ENCODE measurements at places on chromosomes 12 and 14.
A peak's percentile ranks its signal among the peaks of the same experiment; 100 is the strongest.

- no peak for DNase-seq
Observed at GRCh38 chr12:132341318-132342050, 12.1 kb upstream of the GALNT9 start.

DNA sequence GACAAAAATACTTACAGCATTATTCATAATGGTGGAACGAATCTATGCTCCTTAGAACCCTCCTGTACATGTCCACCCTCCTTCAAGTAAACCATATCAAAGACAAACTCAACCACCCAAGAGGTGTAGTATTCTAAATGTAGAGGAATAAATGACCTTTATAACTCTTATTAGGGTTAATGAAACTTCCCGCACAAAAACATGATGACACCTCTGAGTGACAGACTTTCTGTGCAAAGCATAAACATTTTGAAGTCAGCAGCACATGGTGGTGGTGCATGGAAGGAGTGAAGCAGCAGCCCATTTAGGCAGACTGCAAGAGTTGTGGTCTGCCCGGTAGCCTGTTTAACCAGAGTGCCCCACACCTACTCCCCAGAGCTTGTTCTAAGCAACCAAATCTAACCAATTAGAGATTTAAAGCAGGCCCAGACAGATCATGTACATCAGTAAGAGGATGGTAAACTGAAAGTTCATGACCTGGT is 615 bp upstream of the ASB8 start:
- peak; percentile 6 for DNase-seq

DNA sequence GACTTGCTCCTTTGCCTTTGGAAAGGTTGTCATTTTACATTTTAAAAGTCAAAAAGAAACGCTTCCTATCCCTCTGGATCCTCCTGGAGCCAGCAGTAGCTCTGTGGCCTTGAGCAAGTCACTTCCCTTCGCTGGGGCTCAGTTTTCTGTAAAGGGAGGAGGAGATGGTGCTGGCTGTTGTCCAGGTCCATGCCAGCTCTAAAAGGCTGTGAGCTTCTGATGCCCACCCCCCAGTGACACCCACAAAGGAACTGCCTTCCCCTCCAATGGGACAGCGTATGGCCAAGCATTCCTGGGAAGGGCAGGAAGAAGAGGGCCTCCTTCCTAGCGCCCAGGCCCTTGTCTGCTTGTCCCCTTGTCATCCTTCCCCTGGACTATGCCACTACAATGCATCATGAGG is 81.5 kb downstream of the NTF3 start:
- no peak for DNase-seq

GRCh38 chr14:32259368-32260013 is 56.4 kb upstream of the RNU6-8 start:
- no peak for DNase-seq

DNA sequence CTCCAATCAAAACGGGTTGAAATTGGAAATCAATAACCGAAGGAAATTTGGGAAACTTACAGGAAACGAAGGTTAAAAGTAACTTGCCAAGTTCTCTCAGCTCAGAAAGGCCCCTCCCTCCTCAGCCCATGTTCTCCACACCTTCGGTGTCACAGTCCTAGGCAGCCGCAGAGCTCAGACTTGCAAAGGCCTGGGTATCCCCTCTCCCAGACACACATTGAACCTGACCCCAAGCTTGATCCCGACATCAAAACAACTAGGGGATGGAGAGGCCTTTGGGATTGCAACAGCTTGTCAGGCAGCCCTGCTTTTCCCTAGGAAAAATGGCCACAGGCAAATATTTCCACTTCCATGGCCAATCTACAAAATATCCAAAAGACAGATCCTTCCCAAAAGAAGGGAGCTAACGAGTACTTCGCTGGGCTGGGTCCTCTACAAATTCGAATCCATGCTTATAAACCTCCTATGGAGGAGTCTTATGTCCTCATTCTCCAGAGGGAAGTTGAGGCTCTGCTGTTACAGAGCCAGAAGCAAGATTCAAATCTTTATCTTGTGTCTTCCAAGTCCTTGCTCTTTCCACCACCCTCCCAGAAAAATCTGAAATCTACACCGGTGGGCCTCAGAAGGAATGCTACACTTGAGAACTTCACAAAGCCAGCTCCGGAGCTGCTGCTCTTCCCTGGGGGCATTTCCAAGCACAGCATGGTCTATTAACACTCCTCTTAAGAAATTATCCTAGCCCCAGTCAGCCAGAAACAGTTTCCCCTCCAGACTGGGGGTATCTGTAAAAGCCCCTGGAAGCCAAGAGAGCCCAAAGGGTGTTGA is 35.7 kb upstream of the PNMA1 start:
- no peak for DNase-seq

Measured in right kidney (tissue), 9 donors.